ENCODE measurements at places on chromosomes 6 and 20. TPM values are rescaled to one million over a fixed set of nuclear protein-coding genes. Genes with fewer than 3 reads are reported as not detected.

TP53TG5 gene
- 0.12 TPM for total RNA-seq

RAB44 gene
- total RNA-seq, result not detected

C6orf15 gene
- total RNA-seq, result not detected

PPP1R16B gene
- total RNA-seq, result 0.12 TPM
